Gastroesophageal sphincter (tissue), 4 donors: ENCODE measurements at places on chromosomes 2 and 18.

DNA sequence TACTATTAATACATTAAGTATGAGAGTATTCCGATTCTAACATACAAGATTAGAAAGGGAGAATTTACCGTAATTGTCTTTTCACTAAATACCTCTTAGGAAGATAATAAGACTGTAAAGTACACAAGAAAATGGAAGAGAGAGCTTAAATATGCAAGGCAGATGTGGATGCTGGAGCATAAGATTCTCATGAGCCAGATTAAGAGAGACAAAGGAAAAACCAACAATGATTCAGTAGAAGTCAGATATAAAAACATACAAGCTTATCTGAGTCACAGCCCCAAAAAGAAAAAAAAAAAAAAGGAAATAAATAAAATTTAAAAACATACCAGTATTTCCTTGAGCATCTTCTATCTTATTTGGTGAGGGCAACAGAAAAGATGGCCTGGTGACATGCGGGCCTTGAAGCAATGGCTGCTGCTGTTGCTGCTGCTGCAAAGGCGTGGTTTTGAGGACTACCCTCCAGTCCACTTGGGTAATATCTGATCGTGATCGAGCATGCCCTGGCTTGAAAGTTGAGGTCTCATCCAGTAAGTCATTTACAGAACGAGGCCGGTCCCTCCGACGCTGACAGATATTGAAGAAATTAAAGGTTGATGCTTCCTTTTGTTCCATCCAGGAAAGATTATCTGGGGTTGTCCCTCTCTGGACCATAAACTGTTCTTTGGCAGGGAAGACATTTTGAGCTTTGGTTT is 24.5 kb downstream of the PLEKHM3 start:
- ATAC-seq: no peak

GRCh38 chr2:221741496-221742211 is 169.6 kb upstream of the EPHA4 start:
- no peak for ATAC-seq

DNA sequence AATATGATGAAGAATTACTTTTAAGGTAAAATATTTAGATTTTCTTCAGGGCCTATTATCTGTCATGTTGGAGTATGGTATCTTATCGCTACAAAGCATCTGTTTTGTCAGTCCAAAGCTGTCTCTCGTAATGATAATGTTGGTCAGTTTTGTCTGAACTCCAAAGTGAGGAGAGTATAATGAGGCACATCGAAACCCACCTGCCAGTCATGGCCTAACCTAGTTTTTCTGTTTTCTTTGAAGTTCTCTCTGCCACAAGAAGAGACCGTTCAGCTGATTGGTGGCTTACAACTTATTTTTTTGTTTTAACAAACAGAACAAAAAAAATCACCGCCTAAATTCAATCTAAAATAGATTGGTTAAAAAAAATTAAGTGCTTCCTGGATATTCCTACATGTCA is 1387.9 kb downstream of the RPIA start:
- no peak for ATAC-seq

- no peak for ATAC-seq
Observed at GRCh38 chr2:197965756-197966155, 161.4 kb downstream of the PLCL1 start.

GRCh38 chr2:213455316-213456008 is 171.2 kb downstream of the SPAG16 start:
- no peak for ATAC-seq

GRCh38 chr2:153645599-153645998 is 167.0 kb upstream of the RPRM start:
- ATAC-seq: no peak

DNA sequence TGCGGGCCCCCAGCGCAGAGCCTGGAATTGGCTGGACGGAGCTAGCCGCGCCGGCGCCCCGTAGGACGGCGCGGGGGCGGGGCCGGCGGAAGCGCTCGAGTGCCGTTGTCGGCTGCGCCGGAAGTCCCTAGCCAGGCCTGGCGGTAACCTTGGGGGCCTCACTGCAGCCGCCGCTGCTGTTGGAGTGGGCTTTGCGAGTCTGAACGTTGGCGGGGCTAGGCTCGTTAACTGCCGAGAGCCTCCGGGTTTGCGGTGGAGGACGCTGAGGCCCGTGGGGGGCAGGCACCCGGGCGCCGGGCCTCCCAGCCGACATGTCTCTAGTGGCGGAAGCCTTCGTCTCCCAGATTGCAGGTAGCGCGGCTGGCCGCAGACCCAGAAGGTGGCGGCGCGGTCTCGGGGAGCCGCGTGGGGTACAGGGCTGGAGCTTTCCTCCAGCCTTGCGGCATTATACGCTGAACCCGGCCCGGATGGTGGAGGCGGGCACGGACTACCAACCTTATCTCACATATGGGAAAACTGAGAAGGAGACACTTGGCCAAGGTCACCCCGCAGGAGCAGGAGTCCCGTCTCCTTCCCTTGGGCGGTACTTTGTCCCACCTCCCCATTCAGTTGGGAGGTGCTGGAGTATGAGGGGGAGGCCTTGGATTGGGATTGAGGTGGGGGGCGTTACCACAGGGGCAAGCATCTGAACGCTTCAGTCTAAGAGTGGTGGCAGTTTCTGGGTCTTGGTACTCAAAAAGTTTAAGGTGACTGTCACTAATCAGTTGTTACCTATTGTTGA is at the start of gene MTX2:
TSS of gene MTX2 (plus strand) at position 124 of the 781 bp plus-strand sequence. CDS start at position 312, 188 bp downstream.
- ATAC-seq: peak; percentile 94

DNA sequence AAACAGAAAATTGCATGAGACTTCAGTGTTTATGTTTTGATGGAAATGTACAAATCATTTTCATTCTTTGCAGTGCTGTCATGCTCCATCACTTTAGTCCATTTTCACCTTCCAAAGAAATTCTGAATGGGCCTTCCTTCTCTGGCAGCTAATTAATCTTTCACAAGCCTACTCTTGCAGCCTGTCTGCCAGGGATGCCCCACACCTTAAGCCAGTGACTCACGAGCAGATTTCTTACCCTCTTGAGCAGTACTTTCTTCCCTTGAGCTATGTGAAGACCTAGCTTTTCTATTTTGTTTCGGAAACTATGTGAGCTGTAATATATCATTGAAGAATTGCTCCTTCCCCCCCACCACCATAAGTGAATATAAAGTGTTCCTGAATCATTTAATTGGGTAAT is 404.3 kb upstream of the VWC2L start:
- ATAC-seq: no peak

DNA sequence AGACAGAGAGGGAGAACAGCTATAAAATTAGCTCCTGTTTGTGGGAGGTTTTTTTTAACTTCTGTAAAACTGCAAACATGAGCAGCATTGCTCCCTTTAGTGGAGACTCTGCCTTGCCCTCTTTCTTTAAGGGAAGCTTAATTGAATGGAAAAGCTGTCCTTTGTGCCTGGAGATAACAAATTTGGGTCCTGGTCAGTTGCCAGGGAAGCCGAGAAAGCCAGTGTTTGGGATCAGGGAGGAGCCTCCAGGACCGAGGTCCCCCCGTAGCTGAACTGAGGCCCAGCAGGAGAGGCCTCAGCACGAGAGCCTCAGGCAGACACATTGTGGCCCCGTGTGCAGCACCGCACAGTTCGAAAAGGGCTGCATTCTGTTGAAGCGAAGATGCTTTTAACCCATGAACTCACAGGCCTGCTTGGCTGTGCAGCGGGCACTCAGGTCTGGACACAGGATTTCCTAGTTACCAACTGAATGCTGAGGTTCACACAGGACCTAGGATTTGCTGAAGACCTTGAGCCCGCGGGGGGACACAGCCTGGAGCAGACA is 369.7 kb downstream of the DCDC2C start:
- ATAC-seq: no peak

GRCh38 chr2:166413255-166413654 is 37.5 kb upstream of the SCN9A start:
- ATAC-seq: no peak

- no peak for ATAC-seq
Observed at GRCh38 chr2:205589479-205589878, 92.8 kb upstream of the NRP2 start.

GRCh38 chr2:439077-439476 is 151.2 kb upstream of the ALKAL2 start:
- ATAC-seq: no peak

DNA sequence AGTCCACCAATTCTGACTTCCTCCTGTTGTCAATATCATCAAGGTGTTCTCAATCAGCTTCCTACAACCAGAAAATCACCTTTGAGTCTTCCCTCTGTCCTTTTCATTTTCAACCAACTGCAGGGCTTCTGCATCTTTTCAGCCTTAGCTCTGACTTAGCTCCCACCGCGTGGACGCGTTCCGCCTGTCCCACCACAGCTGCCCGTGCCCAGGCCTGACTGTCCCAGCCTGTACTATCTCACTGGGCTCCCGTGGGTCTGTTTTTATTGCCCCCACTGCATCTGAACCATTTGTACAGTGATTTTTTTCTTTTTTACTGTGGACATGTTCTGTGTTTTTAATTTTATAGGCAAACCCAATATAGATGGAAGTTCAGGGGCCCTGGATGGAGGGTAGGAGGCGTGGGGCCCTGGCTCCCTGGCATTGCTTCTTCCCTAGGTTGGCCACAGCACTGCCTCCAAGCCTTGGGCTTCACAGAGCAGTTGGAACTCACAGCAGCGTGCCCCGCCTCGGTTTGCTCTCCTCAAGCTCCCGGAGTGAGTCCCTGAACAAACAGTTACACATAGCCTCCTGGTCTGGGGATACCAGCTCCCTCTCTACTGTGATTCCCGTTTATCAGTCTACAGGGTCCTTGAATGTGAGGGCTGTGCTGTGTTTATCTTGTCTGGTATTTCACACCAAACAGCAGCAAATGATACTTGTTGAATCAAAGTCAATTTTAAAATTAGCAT is 280.6 kb upstream of the PXDN start:
- ATAC-seq: no peak

- peak; percentile 67 for ATAC-seq
Observed at GRCh38 chr2:127415593-127416505, 2.4 kb upstream of the PROC start.

DNA sequence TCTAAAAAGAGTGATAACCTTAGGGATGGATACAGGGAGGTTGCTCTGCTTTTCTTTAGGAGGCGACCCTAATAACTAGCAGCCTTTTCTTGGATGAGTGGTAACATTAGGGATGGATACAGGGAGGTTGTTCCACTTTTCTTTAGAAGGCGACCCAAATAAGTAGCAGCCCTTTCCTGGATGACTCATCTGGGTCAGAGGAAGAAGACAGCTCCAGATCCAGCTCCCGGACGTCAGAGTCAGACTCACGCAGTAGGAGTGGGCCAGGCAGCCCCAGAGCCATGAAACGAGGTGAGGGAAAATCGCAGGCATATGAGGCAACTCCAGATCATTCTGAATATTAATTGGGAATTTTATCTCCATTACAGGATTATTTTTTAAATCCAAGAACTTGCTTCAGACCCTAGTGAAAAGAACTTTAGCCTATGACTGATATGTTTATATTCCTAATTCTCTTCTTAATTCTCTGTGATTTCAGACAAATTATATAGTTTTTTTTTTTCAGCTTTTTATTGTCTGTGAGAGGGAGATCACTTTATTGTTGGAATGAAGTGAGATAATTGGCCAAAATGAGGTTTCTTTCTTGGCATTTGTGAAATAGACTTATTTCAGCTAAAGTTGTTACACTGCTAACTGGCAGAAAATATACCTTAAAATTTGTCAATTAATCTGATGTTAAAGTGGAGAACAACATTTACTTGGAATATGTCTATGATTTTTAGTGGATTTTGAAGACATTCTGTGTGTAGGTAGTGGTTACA is 31.2 kb upstream of the C1GALT1C1L start:
- peak; percentile 95 for ATAC-seq

DNA sequence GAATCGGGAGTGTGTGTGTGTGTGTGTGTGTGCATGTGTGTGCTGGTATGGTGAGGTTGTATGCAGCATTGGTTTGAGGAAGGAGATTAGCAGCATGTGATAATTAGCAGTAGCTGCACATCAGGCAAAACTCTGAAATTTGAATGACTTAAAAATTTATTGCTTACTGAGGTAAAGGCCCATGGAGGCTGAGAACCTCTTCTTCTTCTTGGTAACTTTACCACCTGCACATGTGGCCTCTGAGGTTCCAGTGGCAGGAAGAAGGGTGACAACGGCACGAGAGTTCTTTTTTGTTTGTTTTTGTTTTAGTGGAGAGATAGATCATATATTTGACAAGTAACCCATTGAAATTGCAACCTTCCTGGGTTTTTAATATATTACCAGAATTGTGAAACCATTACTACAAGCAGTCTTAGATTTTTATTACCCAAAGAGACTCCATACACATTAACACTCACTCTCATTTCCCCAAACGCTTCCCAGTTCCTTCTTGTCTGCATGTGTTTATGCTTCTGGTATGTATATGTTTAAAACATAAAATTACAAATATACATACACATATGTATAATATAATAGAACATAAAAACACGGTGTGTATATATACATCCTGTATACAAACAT is 292.1 kb downstream of the PTGR3 start:
- ATAC-seq: no peak

DNA sequence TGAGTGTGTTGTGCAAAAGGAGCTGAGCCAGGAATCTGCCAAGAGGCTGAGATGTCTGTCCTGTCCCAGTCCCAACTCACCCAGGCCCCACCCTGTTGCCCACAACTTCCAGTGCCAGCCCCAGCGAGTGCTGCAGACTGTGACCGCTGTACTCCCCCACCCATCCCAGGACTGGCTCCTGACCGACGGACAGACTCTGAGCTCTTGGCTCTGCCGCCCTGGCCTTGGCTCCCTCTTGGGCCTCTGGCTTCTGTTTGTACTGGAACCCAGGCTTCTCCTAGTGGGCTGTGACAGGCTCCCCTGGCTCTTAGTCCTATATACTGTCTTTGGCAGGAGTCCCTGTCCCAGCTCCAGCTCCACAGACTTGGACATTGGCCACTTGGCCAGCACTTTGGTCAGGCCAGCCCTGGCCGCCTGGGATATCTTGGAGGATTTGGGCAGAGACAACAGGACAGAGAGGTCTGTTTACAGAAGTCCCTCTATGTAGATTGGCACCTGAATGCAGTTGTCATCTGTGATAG is 41.1 kb downstream of the ACOXL start:
- peak; percentile 91 for ATAC-seq

- peak; percentile 10 for ATAC-seq
Observed at GRCh38 chr18:72869226-72870185, 1.7 kb upstream of the NETO1 start.

GRCh38 chr18:6315517-6316331 is 99.0 kb downstream of the L3MBTL4 start:
- no peak for ATAC-seq

- ATAC-seq: no peak
Observed at GRCh38 chr2:96136129-96136720, 2.1 kb downstream of the ASTL start.

DNA sequence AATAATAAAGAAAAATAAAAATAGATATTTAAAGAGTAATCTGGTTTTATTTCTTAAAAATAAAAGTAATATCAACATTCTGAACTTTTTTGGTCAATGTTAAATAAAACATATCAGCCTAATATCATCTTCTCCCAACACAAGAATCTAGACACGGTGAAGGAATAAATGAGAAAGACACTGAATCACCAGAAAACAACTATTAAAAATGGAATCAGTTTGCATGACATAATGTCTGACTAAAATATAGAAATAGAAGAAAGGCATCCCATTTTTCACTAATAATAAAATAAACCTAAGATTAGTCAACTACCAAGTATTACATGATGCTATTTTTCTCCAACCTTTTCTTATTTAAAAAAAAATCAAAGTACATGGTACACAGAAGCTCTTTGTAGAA is 30.8 kb upstream of the TNFAIP6 start:
- no peak for ATAC-seq
